ENCODE measurements at places on chromosomes 3 and 15.

DNA sequence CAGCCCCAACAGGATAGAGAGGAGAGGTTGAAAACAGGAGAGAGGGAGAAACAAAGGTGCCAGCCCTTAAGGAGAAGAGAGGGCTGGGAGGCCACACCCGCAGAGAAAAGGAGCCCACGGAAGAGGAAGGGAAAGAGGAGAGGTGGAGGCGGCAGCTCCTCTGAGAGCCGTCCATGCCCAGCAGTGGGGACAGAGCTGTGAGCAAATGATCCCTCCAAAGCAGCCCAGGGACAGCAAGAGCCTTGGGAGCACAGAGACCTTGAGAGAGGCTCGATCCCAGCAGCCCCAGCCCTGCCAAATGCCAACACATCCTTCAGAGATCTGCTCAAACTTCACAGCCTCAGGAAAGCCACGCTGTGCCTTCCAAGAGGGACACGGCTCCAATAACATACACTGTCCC is 66.7 kb upstream of the CORO2B start:
- DNase-seq, result no peak

DNA sequence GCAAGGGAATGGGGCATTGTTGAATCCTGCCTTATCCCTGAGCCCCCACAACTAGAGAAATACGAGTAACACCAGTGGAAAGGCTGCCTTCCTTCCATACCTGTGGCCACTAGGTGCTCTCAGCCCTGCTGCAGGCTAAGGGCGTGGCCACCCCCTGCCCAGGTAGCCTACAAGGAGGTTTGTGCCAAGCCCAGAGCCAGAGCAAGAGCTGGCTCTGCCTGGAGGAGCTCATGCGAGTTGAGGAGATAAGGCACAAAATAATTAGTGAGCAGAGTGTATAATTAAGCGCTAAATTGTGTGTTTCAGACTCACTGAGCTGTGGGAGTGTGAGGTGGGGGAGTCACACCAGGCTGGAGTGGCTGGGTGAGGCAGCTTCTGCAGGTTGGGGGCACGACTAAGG is 49.2 kb downstream of the TPRA1 start:
- no peak for DNase-seq

DNA sequence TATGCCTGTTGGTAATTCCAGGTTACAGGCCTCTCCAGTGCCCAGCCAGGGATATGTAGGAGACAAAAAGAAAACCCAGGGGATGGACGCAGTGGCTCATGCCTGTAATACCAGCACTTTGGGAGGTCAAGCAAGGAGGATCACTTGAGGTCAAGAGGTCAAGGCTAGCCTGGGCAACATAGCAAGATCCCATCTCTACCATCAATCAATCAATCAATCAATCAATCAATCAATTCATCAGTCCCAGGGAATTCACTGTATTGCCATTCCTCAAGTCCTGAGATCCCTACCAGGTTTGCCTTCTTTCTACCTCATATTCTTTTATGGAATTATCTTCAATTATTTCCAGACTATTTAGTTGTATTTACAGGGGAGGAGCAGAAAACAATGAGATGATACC is 82.2 kb downstream of the DHX30 start:
- no peak for DNase-seq

- peak; percentile 35 for DNase-seq
Observed at GRCh38 chr15:69735121-69735520, 282.5 kb downstream of the RPLP1 start.

GRCh38 chr3:138433892-138434275 is 532 bp upstream of the ESYT3 start:
- no peak for DNase-seq

GRCh38 chr3:137296116-137296515 is 338.3 kb downstream of the IL20RB start:
- DNase-seq, result no peak

DNA sequence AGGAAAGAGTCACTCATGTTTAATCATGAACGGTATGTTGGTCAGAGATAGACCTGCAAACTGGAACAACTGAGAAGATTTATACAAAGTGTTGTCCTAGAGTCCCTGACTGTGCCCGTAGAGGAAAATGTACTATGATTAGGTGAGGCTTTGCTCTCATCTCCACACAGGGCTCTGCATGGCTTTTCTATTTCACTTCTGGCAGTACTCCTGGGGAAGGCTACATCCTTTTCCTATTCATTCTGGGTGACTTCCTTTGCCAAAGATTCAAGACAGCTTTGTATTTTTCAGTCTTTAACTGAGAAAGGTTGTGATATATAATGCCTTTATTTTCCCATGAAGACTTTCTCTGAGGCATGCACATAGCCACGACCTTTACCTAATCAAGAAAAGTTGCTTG is 414.7 kb downstream of the ZBTB20 start:
- DNase-seq, result no peak

DNA sequence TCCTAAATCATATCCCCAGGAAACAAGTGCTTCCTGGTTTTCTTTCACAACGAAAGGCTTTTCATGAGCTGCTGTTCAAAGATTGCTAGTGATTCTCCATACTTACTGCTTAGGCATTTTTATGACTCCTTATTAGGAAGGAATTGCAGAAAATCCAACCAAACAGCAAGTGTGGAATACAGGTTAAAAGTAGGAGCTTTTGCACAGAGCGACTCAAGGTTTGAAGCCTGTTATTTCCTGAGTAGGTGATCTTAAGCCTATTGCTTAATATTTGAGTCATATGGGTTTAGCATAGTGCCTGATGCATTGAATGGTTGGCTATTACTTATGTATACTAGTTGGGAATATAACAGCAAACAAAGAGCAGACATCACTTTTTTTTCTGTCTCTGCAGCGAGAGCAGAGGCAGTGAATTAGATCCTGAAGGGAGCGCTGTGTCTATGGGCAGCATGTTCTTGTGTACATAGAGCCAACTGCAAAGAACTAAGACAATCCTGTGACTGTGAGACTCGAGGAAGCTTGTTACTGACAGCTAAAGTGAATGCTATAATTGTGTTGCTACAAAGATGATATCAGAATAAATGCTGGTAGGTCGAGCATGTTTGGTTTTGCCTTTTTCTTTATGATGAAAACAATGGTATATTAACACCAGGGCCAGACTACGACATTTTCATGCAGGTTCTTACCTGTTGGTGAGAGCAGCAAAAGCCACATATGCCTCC is 6.3 kb downstream of the TM4SF1 start:
- no peak for DNase-seq

DNA sequence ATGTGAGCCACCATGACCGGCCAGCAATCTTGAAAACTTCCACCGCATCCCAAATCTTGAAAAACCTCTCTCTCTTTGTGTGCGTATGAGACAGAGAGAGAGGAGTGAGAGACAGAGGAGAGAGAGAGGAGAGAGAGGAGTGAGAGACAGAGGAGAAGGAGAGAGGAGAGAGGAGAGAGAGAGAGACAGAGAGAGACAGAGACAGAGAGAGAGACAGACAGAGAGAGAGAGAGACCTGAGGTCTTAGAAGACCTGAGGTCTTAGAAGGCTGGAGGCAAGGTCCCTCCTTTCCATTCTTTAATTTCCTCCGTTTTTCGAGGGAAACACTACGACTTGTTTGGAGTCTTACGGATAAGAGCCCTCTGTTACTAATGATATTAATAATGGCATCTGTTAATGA is 39.5 kb downstream of the TMEM40 start:
- no peak for DNase-seq

DNA sequence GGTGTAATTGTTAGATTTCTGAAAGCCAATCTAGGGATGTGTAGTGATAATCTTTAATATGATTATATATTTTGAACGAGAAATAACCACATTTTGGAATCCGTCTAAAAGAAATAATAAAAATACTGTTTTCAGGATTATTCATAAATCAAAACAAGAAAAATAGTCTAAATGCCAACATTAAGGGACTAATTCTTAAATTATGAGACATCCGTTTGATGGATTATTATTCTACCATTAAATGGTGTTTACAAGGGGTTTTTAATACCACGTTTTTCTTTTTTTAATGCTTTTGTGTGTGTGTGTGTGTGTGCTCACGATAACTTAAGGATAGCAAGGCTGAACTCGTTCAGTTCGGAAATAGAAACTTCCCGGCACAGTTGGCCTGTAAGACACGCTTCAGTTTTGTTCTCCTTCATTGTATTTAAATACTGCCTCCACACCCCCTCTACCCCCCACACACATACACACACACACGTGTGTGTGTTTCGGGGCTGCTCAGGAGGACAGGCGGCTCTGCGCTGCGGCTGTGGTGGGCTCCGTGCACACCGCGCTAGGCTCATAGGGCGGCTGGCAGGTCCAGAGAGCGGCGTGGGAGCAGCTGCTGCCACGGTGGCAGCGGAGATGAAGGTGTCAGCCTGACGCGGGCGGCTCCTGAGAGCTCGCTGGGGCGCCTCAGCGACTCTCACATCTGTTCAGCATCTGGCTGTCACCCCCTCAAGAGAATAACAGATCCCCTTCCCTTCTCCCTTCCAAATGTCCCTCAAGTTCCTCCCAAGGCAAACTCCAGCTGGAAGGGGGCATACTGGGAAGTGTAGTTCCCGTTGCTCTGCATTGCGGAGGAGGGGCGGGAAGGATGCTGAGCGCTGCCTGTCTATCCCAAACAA is 23.0 kb upstream of the ANP32A start:
- peak; percentile 47 for DNase-seq

DNA sequence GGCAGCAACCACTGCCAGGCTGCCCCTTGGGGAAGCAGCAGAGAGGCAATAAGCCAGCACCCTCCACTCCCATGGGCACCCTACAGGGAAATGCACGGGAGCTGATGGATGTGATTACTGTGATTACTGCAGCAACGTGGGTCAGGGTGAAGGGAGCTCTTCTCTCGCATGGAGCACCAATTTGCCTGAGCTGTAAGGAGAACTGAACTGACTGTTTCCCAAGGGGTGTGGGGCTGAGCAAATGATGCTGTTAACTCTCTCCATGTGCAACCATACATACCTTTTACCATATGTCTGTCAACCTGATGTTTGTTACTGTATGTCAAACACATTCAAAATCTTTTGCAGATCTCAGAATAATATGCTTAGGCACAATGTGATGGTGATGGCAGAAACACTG is 680.6 kb downstream of the SQOR start:
- no peak for DNase-seq

DNA sequence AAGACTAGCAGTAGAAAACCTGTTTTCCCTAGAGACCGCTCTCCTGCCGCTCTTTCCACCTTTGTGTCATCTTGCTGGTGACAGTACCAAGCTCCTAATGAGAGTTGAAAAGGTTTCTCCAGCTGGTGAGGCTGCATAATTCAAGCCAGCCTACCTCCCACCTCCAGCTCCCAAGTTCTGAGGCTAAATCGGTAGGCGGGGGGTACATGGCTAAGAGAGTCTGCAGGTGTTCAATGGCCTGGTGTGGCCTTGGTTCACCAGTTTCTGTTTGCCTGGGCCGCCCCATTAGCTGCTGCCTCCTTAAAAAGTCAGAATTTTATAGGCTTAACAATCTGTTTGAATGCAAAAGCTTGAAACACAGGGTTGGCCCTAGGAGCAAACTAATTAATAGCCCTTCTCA is 262.8 kb downstream of the SLCO3A1 start:
- no peak for DNase-seq

DNA sequence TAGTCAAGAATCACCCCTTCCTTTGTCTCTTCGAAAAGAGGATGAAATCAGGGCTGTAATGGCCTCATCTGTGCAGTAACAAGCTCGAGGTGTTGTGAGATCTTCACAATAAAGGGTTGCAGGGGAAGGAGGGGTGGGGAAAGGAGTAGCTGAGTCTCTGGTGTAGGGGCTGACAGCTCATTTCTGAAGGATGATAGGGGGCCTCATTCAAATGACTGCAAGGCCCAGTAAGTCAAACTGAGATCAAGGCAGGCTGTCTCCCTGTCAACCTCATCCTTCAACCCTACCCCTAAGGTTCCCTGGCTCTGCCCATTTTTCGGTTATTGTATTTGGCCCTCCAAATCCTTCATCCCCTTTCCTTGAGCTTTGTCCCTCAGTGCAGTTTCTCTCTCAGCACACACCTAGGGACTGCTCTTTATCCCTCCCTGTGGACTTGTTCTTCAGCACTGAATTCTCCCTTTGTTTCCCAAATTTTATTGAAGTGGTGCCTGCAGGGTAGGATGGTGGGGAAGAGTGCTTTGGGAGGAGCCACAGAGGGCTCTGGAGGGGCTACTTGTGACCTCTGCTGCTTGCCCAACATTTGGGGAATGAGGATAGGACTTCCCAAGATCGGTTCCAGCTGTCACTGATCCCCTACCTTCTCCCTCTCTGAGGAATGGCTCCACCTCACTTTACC is 38.1 kb downstream of the ZNF589 start:
- DNase-seq, result no peak

DNA sequence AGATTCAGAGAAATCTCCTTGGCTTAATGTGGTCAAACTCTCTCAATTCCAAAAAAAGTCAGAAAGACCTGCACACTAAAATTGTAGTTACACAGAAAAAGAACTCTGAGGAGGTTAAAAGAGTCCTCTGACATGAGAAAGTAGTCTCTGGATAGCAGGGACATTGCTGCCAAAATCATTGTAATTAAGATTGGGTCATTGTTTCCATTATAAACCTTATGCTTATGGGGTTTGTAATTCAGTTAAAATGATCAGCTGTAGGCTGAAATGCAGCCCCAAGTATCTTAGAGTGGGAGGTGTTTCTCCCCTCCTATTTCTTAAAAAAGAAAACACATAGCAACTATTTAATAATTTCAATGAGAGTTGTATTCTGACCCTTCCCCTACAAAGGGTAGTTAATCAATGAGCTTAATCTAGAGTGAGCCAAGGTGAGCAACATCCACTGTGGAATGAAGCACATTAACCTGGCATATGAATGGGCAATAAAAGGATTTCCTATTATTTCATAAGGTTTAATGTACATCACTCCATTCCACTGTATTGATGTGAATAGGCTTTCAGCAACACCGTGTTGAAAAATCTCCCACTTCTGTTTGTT is 406.9 kb downstream of the TIGIT start:
- DNase-seq, result no peak

GRCh38 chr15:61929452-61929851 is 130.8 kb downstream of the VPS13C start:
- DNase-seq, result no peak

DNA sequence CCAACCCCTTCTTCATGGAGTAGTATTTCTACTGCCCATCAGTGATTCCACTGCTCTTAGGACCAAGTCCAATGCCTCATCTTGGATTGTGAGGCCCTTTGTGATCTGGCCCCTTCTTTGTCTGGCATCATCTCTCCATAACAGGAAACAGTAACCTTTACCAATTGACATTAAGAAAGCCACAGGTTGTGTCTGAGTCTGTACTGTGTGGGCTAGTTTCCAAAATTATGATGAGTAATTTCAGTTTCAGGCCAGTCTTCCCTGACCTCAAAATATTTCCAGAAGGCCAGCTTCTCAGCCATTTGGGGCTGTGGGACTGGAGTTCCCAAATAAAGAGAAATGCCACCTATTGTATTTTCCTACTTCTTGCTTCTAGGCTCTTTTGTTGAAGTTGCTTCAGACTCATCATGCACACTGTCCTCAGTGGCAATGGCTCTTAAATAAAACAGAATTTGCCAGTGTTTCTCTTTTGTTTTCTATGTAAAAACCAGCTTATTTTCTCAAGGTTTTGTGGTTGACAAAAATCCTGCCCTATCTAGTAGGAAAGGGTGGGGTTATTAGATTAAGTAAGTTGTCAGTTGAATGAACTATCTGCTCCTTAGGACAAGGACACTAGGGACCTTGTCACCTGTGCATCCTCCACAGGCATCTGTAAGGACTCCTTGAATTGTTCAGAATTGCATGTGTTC is 47.0 kb upstream of the ACKR4 start:
- no peak for DNase-seq

- DNase-seq, result no peak
Observed at GRCh38 chr15:98304371-98304770, 343.9 kb downstream of the ARRDC4 start.
